ENCODE measurements at places on chromosomes 12 and 14.

- DNase-seq: peak; percentile 69
Measured at GRCh38 chr14:69354383-69355153, 43.5 kb downstream of the ERH start.

DNA sequence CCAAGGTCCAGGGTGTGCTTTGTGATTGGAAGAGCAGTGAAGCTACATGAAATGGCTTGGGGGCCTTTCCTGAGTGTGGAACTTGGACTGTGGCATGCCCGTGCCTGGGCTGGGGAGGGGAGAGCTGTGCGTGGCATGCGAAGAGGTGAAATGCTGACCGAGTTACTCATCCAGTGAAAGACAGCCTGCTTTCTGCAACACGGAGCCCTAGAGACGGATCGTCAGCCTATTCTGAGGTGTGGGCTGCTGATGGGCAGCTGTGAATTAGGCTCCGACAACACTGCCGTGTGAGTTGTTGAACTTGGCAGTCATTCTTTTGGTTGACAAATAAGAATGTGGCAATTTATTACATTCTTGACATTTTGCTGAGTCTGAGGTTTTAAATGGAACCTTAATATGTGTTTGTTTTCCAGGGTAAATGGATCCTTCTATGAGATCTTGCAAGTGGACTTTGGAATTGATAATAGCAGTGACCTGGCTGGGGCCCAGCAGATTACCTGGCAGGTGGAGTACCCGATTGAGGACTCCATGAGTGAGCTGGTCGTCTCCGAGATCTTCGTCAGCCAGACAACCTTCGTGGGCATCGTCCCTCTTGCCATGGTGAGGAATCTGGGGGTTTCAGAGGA, 453.9 kb downstream of the AACS start:
- no peak for DNase-seq

DNA sequence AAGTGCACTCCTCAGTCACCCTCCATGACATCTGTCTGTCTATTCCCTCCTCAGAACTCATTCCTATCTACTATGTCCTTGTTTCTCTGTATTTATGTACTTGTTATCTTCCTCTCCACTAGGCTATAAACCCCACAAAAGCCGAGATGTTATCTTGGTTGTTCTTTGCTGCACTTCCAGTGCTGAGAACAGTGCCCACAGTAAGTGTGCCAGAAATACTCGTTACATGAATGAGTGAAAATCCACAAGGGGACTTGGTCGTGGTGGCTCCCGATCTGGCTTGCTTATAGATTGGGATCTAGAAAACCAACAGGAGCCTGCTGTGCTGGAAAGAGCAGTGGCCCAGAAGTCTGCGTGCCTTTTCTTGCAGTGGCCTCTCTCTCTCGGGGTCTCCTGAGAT, 111.9 kb upstream of the PRMT8 start:
- no peak for DNase-seq

DNA sequence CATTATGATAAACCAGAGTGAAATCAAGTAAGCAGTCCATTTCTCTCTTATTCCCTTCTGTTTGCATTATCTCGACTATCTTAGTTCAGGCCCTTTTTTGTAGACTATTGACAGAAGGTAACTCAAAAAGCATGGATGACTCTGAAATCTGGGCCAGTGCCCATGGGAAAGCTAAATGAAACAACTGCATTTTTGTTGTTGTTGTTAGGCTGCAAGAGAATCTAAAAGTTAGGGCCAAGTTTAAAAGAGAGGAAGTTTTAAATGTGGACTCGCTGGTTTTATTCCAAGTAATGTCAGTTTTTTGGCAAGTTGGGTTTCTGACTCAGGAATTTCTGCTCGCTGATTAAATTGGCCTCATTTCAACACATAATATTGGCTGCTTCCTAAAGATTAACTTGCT, 201.1 kb downstream of the PIK3C2G start:
- DNase-seq: no peak

GRCh38 chr12:121947981-121948380, 29.6 kb downstream of the CFAP251 start:
- DNase-seq: no peak

GRCh38 chr14:63647696-63648410, 6.2 kb upstream of the WDR89 start:
- no peak for DNase-seq

GRCh38 chr14:91273885-91274273, 29.4 kb upstream of the GPR68 start:
- no peak for DNase-seq

DNA sequence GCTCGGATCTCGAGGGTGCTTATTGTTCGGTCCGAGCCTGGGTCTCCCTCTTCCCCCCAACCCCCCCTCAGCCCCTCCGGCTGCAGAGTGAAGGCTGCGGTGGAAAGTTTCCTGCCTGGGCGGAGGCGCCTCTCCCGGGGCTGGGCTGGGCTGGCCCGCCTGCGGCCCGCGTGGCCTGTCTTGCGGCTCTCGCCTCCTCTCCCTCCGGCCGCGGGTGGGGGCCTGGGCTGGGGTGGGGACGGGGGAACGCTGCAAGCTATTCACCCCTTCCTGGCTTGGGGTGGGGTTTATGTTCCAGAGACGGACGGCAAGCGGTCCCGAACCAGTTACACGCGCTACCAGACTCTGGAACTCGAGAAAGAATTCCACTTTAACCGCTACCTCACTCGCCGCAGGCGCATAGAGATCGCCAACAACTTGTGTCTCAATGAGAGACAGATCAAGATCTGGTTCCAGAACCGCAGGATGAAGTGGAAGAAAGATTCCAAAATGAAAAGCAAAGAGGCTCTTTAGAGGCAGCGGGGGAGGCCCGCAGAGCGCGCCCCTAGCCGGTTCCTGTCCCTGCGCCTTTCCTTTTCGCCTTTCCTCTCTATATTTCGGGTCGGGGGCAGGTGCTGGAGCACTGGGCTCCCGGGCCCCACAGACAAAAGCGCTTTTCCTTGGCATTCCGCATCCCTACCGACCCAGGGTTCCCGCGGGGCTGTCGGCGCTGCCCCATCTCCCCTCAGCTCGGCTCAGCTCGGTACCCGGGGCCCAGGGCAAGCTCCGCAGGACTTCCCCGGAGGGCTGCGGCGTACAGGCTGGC, 1.3 kb downstream of the HOXC5 start:
- DNase-seq: no peak

DNA sequence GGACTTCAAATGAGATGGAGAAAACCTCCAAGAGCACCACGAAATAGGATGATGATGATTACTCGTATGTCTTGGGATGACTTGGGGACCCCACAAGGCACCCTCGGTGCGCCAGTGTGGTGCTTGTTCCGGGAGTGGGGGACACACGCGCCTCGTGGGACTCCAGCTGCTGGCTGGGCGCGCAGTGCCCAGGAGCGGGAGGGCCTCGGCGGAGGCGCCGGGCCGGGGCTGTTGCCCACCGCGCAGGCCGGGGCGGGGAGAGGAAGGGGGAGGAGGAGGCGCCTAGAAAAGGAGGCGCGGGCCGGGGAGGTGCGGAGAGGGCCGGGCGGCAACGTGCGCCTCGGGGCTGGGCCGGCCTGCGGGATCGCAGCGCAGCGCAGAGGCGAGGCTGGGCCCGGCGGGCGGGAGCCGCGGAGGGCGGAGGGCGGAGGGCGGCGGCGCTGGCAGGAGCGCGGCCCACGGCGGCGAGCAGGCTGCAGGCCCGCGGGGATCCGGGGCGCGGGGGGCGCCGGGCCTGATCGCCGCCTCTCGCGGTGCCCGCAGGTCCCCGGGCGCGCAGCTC, at the start of gene RFLNA:
Gene RFLNA (plus strand): TSS at position 314 of the 562 bp plus-strand sequence. CDS start 337 bp downstream, outside the sequence.
- DNase-seq: no peak

Measured in CD4-positive, alpha-beta T cell treated with Interleukin-4 for 4 hours (primary cell).